A549 treated with Mapracorat at 1 μM for 4 hours (cell line): ENCODE measurements at places on chromosomes 11 and 22. TPM values are rescaled to one million over a fixed set of nuclear protein-coding genes. Genes with fewer than 3 reads are reported as not detected.

The NXPE4 gene
- not detected in 5 replicates for total RNA-seq

The OR5AN1 gene
- total RNA-seq, result not detected in 5 replicates

The PGM2L1 gene
- 10.7 to 17.8 TPM (median 16.3 TPM) in 5 replicates for total RNA-seq

The HOATZ gene
- total RNA-seq, result not detected in 5 replicates

The FOLH1 gene
- not detected in 5 replicates for total RNA-seq

The GDPD4 gene
- not detected in 5 replicates for total RNA-seq
